NCI-H1436 (cell line): ENCODE measurements at places on chromosomes 12 and 14.

DNA sequence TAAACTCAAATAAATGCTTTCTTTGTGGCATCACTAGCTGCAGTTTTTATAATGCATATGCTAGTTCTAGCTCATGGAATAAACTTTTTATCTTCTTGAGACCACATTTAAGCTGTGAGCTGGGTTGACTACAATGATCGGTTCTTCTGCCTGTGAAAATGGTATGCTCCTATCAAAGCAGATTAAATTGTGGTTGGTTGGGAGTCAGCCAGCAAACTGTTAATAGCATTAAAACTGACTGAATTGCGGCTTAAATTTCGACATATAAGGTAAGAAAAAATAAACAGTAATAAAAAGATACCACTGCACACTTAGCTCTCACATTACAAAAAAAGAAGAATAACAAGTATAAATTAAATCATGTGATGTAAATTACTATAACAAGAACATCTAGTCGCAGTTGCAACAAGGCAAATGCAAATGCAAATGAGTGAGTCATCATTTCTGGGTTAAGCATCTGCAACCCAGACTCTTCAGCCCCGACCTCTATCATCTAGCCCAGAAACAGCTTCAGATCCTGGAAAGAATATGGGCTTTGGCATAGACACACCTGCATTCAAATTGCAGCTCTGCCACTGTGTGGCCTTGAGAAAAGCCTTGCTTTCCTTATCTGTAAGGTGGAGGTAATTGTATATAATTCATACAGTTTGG, 19.8 kb upstream of the DHRS7 start:
- DNase-seq = no peak

DNA sequence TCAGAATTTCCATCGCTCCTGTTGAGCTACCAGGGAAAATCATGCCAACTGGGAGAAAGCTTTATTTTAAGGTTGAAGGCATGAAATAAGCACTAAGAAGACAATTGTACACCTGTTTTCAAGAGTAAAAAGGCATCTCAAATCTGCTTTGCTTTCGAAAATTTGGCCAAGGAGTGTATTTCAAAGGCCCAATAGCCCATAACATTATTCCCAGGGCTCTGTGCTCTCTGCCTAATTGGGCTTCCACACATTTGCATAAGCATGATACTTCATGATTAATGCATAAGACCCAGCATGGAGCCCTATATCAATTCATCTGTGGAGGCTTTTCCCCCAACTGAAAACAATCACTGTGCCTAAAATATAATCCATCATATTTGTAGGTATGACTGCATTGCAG, 258.5 kb downstream of the NOVA1 start:
- DNase-seq = no peak

GRCh38 chr12:43842259-43842658, 6.4 kb downstream of the TMEM117 start:
- DNase-seq = no peak

- no peak for DNase-seq
Observed at GRCh38 chr12:108638141-108638827, 4.6 kb upstream of the SELPLG start.

GRCh38 chr12:116358893-116359761, 81.6 kb upstream of the MED13L start:
- DNase-seq = peak; percentile 60

DNA sequence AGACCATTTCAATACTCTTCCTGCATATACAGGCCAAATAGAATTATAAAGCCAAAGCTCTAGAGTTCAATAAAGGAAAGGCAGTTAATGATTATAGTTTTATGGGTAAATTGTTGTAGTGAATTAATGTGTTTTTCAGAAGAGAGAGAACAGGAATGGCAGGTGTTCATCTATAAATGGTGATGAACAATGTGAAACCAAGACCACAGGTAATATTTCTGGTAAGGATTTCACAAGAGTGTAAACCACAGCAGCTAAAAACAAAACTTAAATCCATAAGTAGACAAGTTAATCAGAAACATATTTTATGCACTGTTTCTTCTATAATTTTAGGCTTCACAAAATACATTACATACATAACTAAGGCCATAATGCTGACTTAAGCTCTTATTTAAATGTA, 204.4 kb downstream of the SYT1 start:
- no peak for DNase-seq
